NCI-H2171 (cell line): ENCODE measurements at places on chromosomes 2 and 18.

- DNase-seq: peak; percentile 71
Measured at GRCh38 chr2:134253804-134254203, at the start of gene MGAT5. Gene MGAT5 (plus strand): TSS chr2:134254072. CDS start chr2:134254404, 332 bp downstream.

DNA sequence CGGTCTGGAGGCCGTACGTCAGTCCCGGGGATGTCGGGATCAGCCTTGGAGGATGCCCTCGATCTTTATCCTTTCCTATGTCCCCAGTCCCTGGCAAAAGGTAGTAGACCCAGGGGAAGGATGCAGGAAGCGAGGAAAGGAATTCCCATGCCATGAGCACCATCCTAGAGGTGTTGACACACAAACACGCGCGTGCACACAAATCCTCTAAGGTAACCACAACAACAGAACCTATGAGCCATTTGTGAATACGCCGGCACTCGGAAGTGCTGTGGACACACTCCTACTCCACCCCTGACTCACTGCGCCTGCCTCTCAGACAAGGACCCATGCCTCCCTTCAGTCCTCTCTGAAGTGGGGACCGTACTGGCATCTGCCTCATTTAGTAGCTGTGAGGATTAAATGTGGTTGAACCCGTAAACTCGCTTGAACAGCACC lies 11.3 kb upstream of the MLPH start:
- DNase-seq: no peak

GRCh38 chr2:98554116-98554861 lies 54.0 kb downstream of the COA5 start:
- no peak for DNase-seq

- no peak for DNase-seq
Measured at GRCh38 chr18:55110436-55110835, 151.2 kb upstream of the CCDC68 start.

- DNase-seq: no peak
Measured at GRCh38 chr2:168189835-168190569, 57.4 kb downstream of the STK39 start.

DNA sequence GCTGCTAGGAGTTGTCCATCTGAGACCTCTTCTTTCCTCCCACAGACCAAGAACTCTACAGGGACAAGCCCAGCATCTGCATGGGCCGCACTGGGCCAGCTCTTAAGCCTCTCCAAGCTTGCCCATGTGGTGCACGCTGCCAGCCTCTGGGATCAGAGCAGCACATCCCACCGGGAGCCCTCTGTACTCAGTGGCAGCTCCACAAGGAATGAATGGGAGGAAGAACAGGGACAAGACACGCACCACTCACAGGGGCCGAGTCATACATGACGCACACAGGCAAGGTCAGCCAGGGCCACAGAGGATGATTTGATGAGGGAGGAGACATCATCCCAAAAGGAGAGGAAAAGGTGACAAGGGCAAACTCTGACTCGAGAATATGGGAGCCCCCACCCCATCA lies 268.3 kb downstream of the KLHL29 start:
- DNase-seq: no peak

DNA sequence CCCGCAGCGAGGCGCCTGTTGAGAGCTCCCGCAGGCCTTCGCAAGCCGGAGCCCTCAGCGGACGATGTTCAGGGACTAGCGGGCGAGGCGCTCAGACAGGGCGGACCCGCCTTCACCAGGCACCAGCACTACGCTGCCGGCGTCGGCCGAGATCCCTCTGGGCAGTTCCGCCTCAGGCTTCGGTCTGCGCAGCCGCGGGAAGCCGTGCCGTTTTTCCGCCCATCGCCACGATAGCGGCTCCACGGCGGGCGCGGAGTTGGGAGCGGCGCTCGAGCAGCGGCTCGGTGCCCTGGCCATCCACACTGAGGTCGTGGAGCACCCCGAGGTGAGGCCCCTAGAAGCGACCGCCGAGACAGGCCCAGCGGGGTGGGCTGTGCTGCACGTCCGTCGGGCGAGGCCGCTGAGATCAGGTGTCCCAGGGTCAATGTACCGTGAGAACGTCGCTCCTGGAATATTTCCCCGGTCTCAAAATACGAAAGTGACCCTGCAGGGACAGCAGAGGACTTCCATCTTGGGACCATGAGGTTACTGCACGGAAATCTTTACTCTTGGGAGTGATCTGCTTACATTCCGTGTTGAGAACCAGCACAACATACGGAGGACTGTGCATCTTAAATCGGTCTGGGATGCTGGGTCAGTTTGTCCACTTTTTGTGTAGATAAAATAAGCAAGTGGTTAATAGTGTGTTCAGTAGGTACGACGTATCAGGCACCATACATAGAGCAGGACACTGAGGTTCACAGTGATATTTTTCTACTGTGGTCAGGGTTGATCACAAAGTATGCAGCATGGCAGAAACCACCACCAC lies 13.3 kb upstream of the MTIF2 start:
- peak; percentile 76 for DNase-seq
